Upper lobe of right lung (tissue), 1 donor: ENCODE measurements at places on chromosomes 4 and X. TPM values are rescaled to one million over a fixed set of nuclear protein-coding genes. Genes with fewer than 3 reads are reported as not detected.

DNA sequence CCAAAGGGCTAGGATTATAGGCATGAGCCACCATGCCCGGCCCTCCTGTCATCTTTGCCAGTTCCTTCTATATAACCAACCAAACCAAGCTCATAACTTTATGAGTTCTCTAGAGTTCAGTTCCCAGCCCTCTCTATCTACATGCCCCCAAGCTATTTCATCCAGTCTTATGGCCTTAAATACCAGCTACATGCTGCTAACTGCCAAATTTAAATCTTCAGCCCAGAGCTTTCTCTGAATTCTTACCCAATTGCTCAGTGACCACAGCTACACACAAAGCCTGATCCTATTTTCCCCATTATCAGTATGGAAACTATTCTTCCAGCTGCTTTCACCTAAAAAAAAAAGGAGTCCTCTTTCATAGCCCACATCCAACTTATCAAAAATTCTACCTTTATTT, 23.1 kb downstream of the TMEM184C start:
- DNase-seq = no peak

DNA sequence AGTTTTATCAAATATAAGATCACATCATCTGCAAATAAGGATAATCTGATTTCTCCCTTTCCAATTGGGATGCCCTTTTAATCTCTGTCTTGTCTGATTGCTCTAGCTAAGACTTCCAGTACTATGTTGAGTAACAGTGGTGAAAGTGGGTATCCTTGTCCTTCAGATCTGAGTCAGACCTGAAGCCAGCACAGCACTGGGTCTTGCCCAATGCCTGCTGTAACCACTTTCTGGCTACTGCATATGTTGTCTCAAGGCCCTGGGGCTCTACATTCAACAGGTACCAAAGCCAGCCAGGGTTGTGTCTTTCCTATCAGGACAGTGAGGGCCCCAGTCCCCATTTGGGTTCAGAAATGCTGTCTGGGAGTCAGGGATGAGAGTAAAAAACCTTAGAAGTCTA, 90.3 kb downstream of the CYSLTR1 start:
- no peak for DNase-seq

- DNase-seq = no peak
These were observed 210.9 kb upstream of the NOCT start for GRCh38 chr4:138804711-138805110.

DNA sequence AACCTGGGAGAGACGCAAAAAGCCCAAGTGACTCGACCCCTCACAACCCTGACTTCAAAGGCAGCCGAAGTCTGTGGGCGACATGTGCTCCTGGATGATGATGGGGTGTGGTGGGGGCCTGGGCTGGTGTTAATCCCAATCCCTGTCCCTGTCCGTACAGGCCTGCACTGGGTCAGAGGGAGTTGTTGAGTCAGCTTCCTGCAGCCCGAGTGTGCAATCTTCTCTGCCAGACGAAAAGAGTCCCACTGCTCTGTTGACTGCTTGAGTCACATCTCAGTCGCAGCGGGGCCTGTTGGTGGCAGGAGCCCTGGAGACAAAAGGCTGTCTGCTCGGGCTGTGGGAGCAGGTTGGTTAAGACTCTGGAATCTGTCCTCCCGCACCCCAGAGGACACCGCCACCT, 10.3 kb downstream of the FAM3A start:
- DNase-seq = no peak

- DNase-seq = no peak
These were observed 269.7 kb downstream of the GPC3 start for GRCh38 chrX:133715715-133716114.

DNA sequence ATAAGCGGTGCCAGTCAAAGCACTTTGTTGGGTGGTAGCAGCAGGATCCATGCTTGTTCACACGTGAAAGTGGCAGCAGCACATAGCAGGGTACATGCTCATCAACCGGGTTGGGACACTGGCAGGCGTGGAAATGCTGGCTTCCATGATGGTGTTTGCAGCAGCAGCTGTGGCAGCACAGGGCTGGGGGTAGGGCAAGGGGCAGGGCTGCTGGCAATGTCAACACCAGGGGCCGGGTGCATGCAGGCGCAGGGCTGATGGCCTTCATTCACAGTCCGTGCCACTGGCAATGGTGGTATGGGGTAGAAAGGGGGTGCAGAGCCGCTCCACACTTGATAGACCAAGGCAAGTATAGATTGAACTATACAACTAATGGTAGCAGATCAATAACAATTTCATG, 374.7 kb upstream of the FAM241A start:
- no peak for DNase-seq

GRCh38 chr4:98688411-98689290, 30.2 kb upstream of the TSPAN5 start:
- no peak for DNase-seq

Gene TMPRSS11A
- total RNA-seq = not detected

Gene SLC10A4
- 3.1 TPM for total RNA-seq

Gene DACH2
- not detected for total RNA-seq

Gene AADAT
- 8.9 TPM for total RNA-seq

Gene SYP
- 3.5 TPM for total RNA-seq

Gene PDZD4
- 8.3 TPM for total RNA-seq

Gene RPL36A
- 133 TPM for total RNA-seq

Gene UGT2B10
- not detected for total RNA-seq

Gene ERAS
- total RNA-seq = not detected
